ENCODE measurements at places on chromosomes 5 and 9.

DNA sequence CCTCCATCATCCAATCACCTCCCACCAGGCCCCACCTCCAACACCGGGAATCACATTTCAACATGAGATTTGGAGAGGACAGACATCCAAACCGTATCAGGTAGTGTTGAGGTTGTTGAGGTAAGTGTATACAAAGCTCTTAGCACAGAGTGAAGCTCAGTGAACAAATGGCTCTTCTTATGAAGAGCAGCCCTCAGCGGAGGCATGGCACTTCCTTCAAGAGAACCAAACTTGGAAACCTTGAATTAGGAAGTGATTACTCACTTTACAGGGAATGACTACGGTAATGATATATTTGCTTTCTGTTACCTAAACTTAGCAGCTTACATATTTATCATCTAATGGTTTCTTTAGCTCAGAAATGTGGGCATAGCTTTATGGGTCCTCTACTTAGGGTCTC, 92.8 kb downstream of the IQGAP2 start:
- DNase-seq = no peak

GRCh38 chr5:89105171-89105695, 222.2 kb upstream of the MEF2C start:
- DNase-seq = no peak

DNA sequence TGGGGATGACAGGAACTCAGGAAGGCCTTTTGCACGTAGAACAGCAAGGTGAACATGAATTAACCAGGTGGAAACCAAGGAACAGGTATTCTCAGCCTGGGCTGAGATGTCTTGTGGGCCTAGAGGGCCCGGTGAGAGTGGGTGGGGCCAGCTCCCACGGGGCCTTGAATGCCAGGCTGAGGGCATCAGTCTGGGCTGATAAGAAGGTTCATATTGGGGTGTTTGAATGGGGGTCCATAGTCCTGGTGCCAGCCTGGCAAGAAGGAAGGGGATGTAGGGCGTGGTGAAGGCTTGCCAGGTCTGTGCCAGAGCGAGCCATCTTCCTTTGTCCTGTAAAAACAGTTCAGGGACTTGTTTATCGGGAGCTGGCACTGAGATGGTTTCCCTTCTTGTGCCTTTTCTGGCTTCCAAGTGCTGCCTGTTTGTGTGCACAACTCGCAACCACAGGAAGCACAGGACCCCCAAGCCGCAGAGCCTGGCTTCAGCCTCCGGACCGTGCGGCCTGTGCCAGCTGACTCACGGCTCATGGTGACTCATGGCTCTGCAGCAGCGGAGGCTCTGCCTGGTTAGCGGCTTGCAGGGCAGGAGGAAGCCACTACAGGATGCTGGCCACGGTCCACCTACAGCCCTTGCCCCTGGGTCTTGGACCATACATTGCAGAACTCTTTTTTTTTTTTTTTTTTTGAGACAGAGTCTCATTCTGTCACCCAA, 2.4 kb downstream of the CARD19 start:
- no peak for DNase-seq

- no peak for DNase-seq
Observed at GRCh38 chr5:11452852-11453251, 451.4 kb downstream of the CTNND2 start.

DNA sequence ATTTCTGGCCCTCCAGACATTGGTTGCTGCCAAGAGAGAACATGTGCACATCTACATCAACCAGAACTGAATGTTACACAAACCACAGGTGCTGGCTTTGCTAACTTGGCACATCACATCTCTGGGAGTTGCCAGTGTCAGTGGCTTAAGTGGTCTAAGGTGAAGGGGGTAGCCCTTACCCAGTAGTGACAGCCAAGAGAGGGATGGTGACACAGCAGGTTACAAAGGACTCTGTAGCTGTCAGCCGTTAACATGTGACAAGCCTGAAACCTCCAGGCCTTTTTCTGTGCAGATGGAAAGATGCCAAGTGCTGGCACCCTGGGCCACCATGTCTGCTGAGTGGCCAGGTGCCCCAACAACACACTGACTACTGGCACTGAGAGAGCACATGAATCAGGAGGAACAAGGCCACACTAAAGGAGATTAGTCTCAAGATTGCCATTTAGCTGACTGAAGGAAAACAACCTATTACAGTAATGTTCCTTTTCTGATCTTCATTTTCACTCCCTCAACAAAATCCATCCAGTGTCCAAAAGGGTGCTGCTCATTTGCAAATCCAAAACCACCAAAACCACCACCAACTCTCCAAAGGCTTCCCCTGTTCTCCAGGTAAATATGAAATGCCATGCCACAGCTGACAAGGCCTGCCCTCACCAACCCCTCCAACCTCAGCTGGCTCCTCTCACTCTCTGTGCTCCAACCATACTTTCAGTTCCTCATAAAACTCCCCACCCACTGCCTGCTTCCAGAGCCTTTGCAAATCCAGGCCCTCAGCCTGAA, 20.2 kb downstream of the SIL1 start:
- no peak for DNase-seq

DNA sequence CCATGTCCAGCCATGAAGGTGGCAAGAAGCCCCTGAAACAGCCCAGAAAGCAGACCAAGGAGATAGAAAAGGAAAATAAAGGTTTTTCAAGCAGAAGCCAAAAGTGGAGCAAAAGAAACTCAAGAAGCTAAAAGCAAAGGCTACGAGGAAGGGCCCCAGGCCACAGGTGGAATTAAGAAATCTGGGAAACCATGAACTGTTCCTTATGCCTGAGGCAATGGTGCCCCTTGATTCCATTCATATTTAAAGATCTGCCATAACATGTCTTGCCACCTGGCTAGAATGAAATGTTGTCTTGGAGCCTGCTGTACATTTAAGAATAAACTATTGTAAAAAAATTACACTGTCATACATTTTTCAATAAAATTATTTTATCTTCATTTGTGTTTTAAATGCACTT, 59.5 kb upstream of the TARS1 start:
- no peak for DNase-seq

- DNase-seq = no peak
Observed at GRCh38 chr5:32426440-32427151, 17.9 kb downstream of the ZFR start.

- no peak for DNase-seq
Observed at GRCh38 chr5:93346301-93346700, 234.7 kb downstream of the NR2F1-AS1 start.

DNA sequence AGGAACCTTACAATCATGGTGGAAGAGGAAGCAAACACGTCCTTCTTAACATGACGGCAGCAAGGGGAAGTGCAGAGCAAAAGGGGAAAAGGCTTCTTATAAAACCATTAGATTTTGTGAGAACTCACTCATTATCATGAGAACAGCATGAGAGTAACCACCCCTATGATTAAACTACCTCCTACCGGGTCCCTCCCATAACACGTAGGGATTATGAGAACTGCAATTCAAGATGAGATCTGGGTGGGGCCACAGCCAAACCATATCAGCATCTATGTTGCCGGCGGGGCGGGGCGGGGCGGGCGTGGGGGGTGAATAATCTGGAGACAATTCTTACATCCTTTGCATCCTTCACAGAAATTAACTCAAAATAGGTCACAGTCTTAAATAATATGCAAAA, 58.8 kb upstream of the GFPT2 start:
- DNase-seq = no peak

GRCh38 chr5:14362491-14362890, 219.1 kb upstream of the OTULINL start:
- no peak for DNase-seq

GRCh38 chr5:82538339-82539034, 260.3 kb upstream of the RPS23 start:
- DNase-seq = no peak

GRCh38 chr5:32008746-32009145, 165.4 kb downstream of the GOLPH3 start:
- DNase-seq = no peak

DNA sequence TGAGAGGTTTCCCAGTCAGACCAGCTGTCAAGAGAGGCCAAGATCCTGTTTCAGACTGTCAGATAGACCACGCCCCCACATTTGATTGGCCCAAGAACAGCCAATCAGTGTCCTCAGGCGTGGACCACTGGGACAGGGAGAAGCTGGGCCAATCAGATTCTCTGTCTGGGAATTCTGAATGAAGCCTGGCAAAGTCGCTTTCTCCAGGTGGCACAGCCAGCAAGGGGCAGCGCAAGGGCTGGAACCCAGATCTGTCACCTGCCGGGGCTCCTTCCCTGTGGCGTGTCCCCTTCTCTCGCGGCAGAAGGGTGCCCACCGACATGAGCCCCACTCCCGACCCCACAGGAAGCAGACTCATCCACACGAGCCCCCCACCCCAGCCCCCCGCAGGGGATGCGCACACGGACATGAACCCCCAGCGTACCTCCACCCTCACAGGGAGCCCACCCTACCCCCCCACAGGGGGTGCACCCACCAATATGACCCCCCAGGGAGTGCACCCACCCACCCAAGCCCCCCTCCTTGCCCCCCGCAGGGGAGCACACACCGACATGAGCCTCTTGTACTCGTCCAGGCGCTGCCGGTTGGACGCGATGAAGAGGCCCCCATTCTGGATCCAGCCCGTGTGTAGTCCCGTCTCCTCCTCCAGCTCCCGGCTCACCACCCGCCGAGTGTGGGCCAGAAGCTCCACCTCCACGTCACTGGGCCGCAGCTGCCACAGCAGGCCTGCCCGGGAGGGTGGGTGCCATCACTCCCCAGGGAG, 6.1 kb downstream of the SARDH start:
- DNase-seq = no peak

GRCh38 chr5:9324348-9325077, 221.4 kb downstream of the SEMA5A start:
- no peak for DNase-seq

DNA sequence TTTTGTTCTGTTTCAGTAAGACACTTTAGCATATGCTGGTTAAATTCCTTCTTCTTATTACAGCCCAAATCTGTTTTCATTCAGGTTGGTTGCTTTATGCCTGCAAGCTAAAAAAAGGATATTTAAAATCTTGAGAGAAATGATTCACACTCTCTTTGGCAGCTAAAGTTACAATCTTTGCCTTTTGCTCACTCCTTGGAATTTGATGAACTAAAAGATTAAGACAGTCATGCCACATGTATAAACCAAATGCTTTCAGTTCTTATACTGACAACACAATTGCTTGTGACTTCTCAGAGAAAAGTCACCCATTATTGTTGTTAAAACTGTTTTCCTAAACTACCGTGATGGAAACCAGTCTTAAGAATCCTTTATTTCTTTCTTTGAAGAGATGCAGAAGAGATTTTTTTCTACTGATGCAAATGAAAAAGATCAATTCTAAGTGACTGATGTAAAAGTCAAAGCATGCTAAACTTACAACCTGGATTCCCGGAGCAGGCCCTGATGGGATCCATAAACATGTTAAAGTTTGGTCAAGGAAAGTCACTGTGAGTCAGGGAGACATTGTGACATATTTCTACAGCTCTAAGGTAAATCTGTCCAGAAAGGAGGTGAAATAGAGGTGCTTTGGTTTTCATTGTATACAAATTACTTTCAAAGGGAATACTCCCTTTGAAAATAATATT, 144.2 kb upstream of the CDH10 start:
- DNase-seq = no peak

- DNase-seq = no peak
Observed at GRCh38 chr9:129781981-129782380, 21.0 kb upstream of the TOR1B start.

DNA sequence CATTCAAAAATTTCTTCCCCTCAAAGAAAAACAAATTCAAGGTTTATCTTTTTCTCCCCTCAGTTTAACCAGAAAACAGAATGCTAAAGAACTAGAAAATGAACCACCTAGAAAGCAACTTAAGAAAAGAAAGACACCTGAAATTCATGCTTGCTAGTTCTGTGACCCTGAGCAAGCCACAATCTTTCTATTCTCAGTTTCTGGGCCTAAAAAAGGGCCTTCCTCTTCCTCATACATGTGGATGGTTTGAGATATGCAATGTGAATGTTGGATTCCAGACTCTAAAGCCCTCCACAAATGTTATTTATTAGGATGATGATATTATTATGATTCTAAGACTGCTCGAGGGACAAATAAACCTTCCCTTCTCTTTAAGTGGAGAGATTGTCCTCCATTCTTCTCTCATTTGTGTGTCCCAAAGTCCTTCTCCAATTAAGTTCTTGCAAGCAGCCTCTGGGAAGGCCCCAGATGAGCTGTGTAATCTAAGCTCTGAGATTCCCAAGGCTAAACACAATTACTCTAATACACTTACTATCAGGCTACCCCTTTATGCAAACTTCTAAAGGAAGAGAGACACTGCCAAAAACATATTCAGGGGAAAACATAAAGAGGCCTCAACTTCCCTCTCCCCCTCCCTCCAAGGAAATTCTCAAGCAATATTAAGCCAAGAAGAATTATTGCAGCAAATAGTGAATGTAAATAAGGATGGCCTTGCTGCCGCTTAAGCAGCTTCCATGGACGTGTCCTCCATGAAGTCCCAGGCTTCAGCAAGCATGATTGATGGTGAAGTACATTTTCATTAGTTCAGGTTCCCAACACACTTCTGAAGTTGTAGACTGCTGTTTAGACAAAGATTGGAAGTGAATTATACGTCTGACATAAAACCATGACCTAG, 80.2 kb downstream of the PRKACG start:
- no peak for DNase-seq

GRCh38 chr5:36240779-36241630, 720 bp downstream of the NADK2 start:
- DNase-seq = peak; percentile 21

DNA sequence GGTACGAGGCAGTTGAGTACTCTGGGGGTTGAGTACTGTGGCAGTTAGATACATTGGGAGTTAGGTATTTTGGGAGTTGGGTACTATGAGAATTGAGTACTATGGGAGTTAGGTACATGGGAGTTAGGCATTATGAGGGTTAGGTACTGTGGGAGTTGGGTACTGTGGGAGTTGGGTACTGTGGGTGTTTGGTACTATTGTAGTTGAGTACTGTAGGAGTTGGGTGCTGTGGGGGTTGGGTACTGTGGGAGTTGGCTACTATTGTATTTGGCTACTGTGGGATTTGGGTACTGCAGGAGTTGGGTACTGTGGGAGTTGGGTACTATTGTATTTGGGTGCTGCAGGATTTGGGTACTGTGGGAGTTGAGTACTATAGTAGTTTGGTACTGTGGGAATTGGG, 4.8 kb upstream of the SLC6A19 start:
- no peak for DNase-seq

DNA sequence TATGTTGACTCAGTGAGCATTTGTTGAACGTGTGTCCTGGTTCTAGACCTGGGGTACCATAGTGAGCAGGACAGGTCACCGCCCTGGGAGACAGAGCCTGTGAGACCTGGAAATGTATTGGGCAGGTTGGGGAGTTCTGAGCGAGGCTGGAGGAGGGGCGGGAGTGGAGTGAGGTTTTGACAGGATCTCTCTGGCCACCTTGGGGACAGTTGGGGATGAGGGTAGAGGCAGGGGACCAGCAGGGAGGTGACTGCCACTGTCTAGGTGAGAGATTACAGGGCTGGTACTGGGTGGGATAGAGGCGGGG, 7.4 kb downstream of the WNK2 start:
- no peak for DNase-seq
